NCI-H2081 treated with DMSO at 0.1 percent for 48 hours (cell line): ENCODE measurements at places on chromosomes 7 and 10.

- no peak for DNase-seq
These were observed 8.5 kb upstream of the TMEM270 start for GRCh38 chr7:73852500-73852899.

DNA sequence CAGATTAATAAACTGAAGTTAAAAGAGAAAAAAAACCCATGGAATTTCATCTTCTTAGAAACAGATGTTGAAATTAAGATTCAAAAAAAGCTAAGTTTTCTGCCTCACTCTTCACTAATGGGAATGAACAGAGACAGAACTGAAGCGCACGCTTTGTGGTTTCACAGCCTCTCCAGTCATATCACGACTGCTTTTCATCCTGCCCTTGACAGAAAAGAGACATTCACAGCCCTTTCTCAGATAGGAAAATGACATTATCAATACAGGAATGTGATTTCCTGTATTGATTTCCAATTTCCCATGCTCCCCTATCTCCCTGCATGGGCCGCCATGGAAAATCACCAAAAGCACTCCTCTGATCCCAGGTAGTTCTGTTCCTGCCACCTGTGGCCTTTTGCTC is 108.2 kb downstream of the PFKFB3 start:
- DNase-seq = no peak

GRCh38 chr7:48171202-48171601 is at the start of gene ABCA13:
Gene ABCA13 (plus strand): TSS chr7:48171458. CDS start chr7:48171484, 26 bp downstream.
- no peak for DNase-seq

- DNase-seq = no peak
These were observed 5.4 kb upstream of the HSPB1 start for GRCh38 chr7:76296743-76297740.

DNA sequence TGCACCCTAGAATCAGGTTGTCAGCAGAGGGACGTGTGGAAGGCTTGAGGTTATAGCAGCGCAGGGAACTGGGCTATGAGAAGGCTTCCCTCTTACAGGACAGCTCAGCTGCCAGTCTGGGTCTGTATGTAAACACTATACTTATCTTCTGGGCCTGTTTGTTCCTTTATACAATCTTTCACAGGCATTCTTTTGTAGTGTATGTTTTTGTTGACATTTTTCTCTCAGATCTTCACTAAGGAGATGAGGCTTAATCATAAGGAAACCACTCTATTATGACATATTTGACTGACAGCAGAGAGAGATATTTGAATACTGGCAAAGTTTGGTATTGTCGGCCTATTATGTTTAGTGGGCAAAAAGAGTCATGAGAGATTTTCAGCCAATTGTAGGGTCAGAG is 929 bp downstream of the GBF1 start:
- no peak for DNase-seq

DNA sequence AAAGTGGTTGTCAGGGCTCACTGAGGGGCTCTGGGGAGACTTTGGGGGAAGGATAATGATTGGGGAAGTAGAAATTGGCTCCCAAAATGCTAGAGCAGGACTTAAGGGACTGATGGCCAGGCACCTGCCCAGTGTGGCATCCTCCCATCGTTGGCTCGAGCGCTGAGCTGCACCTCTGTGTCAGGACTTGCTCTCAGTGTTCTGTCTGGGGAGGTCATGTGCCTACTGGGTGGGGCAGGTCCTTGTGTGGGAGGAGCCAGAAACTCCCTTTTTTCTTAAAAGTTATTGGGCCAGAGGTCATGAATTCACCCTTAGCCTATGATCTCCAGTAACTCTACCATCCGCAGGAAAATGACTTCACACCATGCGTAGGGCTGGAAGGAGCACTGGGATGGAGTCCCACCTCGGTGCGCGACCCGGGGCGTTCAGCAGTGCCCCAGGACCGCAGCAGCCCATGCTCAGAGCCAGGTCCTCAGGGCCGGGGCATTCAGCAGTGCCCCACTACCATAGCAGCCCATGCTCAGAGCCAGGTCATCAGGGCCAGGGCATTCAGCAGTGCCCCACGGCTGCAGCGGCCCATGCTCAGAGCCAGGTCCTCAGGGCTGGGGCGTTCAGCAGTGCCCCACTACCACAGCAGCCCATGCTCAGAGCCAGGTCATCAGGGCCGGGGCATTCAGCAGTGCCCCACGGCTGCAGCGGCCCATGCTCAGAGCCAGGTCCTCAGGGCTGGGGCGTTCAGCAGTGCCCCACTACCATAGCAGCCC is 221.9 kb downstream of the EBF3 start:
- no peak for DNase-seq
